ENCODE measurements at places on chromosomes 2 and 18. TPM values are rescaled to one million over a fixed set of nuclear protein-coding genes. Genes with fewer than 3 reads are reported as not detected.

LIMS4 gene
- 2.1 TPM for total RNA-seq

MARCHF4 gene
- 0.09 TPM for total RNA-seq

CD8B2 gene
- not detected for total RNA-seq

GTF3C2 gene
- total RNA-seq: 54.4 TPM

HOXD9 gene
- 1.6 TPM for total RNA-seq

POTEC gene
- not detected for total RNA-seq

NPAS2 gene
- total RNA-seq: 11.4 TPM

DUSP2 gene
- total RNA-seq: 4.4 TPM

KCNF1 gene
- 0.17 TPM for total RNA-seq

SH3BP4 gene
- 29.6 TPM for total RNA-seq

GCG gene
- total RNA-seq: not detected

ICA1L gene
- total RNA-seq: 2.3 TPM

PDE1A gene
- total RNA-seq: 6.3 TPM

TLX2 gene
- total RNA-seq: not detected

CCL20 gene
- 4.9 TPM for total RNA-seq

TRIM54 gene
- not detected for total RNA-seq

ITPRIPL1 gene
- 1.3 TPM for total RNA-seq

OSGEPL1 gene
- 6.7 TPM for total RNA-seq

MATN3 gene
- 11.7 TPM for total RNA-seq

ALPG gene
- 0.49 TPM for total RNA-seq

INPP5D gene
- total RNA-seq: 33.3 TPM

KCNE4 gene
- 0.61 TPM for total RNA-seq

ITM2C gene
- total RNA-seq: 25.0 TPM

GALNT13 gene
- total RNA-seq: 5.8 TPM

PTH2R gene
- total RNA-seq: not detected

SERPINE2 gene
- total RNA-seq: 7.3 TPM

PLGLB2 gene
- 2.4 TPM for total RNA-seq

MPPE1 gene
- total RNA-seq: 67.0 TPM

LONRF2 gene
- total RNA-seq: 4.2 TPM

IL36B gene
- not detected for total RNA-seq

LRRTM4 gene
- 0.41 TPM for total RNA-seq

ESPNL gene
- total RNA-seq: 0.35 TPM

STRADB gene
- 18.9 TPM for total RNA-seq

EML6 gene
- 1.4 TPM for total RNA-seq

CRYBA2 gene
- not detected for total RNA-seq

ALK gene
- not detected for total RNA-seq

OTOF gene
- 0.69 TPM for total RNA-seq

SIX2 gene
- not detected for total RNA-seq

SLC23A3 gene
- total RNA-seq: 3.1 TPM

GPR35 gene
- total RNA-seq: 3.4 TPM

ATOH8 gene
- 93.6 TPM for total RNA-seq

NHEJ1 gene
- total RNA-seq: 14.3 TPM

MAP3K19 gene
- not detected for total RNA-seq

EFHD1 gene
- 10.7 TPM for total RNA-seq

LRATD1 gene
- 8.9 TPM for total RNA-seq

AFG3L2 gene
- total RNA-seq: 35.4 TPM

CROCC2 gene
- 0.26 TPM for total RNA-seq

CCDC141 gene
- total RNA-seq: 25.7 TPM

DSC2 gene
- 17.2 TPM for total RNA-seq

GBX2 gene
- not detected for total RNA-seq
